ENCODE measurements at places on chromosomes 6 and 20.
A peak's percentile ranks its signal among the peaks of the same experiment; 100 is the strongest.

DNA sequence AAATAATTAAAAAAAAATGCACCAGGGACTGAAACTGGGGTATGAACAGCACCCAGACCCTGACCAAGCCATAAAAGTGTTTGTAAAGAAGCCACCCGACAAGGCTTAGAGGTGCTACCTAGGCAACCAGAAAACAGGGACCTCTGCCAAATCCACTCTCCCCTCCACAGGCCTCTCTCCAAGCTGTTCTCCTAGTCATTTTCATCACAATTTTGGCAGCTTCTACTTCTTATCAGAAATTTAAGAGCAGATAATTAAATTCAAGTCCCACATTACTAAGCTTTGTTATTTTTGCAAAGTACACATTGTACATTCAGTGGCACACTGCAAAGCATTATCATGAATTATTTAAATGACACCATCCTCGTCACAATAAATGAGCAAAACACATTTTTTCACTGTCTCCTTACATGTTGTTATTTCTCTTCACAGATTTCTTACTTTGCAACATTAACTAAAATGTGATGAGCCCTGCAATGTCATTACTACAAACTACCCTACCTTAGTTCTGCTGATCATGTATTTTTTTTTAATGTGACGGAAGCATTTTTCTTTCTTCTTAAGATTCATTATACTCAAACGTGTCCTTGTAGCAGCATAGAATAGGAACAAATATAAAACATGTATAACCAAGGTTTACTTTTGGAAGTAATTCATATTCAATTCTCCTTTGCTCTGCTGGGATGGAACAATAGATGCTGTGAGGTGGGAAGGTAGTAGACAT lies 38.1 kb downstream of the ECT2L start:
- no peak for DNase-seq

- DNase-seq = no peak
Measured at GRCh38 chr20:24987873-24988835, 4.4 kb downstream of the APMAP start.

GRCh38 chr6:129785047-129785755 lies 75.2 kb upstream of the ARHGAP18 start:
- DNase-seq = no peak

DNA sequence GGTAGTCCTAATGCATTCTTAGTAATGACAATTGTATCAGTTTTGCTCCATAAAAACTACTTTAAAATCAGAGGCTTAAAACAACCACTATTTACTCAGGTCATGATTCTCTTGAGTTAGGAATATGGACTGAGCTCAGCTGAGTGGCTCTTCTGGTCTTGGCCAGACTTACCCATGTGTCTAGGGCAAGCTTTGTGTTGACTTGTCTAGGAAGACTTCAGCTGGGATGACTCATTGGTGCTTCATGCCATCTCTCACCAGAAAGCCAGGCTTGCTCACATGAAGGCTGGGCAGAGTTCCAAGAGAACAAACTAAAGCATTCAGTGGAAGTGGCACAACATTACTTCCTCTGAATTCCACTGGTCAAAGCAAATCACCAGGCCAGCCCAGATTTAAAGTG lies 155.3 kb downstream of the DHX35 start:
- no peak for DNase-seq

DNA sequence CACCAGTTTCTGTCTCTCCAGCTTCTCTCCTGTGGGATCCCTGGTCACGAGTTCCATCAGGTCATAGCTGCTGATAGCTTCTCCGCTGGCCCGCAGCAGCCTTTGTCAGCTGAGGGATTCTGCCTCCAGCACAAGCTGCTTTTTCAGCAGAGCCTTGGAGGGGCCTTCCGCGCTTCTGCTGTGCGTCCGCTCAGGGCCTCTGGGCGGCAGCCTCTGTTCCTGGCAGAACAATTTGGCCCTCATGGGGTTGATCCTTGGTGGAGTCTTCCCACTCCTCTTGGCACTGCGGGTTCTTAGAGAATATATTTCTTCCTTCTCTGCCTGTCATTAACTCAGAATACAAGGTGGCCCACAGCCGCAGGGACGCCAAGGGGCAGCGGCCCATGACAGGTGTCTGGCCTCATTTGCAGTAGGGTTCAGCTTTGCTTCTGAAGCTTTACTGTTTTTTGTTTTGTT lies 158.8 kb downstream of the DTNBP1 start:
- DNase-seq = no peak

DNA sequence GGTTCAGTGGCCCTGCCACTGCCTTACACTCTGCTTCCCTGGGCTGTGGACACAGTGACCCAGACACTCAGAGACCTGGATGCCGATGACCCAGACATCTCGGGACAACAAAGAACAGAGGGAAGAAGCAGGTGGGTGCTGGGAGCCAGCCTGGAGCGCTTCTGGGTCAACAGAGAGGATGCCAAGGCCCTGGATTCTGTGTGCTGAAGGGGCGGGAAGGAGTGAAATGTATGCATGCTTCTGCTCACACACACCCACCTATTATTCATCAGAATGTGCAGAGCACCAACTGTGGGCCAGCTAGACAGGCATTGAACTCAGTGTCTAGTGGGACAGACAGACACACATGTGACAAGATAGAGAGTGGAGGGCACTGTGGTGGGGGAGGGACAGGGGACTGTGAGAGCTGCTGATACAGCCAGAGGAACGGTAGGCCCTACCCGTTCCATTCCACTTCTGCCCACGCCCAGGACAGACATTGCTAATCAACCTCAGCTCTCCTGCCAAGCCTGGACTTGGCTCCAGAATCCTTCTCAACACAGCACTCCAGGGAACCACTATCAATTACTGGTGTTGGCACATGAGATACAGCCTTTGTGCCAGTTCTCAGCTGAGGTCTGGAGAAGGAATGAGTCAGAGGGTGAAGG lies 20.2 kb downstream of the KCNK15 start:
- no peak for DNase-seq

DNA sequence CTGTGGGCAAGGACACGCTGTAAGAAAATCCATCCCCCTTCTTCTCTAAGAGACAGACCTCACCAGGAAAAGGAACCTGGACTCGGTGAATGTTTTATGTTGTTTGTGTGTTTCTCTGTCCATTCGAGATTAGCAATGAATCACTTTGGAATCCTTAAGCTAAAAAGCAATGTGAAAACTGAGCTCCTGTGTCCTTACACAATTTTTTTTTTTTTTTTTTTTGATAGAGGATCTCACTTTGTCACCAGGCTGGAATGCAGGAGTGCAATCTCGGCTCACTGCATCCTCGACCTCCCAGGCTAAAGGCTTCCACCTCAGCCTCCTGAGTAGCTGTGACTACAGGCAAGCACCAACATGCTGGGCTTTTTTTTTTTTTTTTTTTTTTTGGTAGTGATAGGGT lies 32.1 kb downstream of the BFSP1 start:
- DNase-seq = no peak

- DNase-seq = no peak
Measured at GRCh38 chr6:4323322-4323721, 187.9 kb upstream of the ECI2 start.

DNA sequence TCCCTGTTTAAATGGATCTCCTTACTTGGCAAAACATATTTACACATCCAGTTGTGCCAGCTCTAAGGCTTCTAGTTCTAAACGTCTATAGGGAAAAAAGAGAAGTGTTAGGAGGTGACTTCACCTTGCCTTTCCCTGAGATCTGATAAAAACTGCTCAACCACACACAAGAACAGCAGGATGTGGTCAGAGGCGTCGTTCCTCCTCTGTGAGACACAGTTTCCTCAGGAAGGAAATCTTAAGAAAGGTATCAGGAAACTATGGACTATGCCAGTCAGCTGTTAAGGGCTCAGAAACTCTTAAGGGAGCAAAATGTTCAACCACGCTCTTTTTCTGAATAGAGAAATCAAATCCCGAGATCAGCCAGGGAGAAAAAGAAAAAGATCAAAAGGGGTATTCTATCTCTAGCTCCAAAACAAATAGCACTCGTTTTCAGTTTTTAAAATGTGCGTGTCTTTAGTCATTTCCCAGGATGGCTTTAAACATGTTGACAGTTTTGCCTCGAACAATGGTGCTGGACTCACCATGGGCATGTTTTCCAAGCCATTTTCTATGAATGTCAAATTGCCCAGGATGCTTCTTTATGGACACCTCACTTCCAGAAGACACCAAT lies 154.5 kb downstream of the HACE1 start:
- peak; percentile 43 for DNase-seq

- DNase-seq = no peak
Measured at GRCh38 chr6:1581120-1581991, 28.4 kb upstream of the FOXC1 start.

GRCh38 chr20:44942264-44942973 lies 17.8 kb downstream of the TOMM34 start:
- DNase-seq = no peak

DNA sequence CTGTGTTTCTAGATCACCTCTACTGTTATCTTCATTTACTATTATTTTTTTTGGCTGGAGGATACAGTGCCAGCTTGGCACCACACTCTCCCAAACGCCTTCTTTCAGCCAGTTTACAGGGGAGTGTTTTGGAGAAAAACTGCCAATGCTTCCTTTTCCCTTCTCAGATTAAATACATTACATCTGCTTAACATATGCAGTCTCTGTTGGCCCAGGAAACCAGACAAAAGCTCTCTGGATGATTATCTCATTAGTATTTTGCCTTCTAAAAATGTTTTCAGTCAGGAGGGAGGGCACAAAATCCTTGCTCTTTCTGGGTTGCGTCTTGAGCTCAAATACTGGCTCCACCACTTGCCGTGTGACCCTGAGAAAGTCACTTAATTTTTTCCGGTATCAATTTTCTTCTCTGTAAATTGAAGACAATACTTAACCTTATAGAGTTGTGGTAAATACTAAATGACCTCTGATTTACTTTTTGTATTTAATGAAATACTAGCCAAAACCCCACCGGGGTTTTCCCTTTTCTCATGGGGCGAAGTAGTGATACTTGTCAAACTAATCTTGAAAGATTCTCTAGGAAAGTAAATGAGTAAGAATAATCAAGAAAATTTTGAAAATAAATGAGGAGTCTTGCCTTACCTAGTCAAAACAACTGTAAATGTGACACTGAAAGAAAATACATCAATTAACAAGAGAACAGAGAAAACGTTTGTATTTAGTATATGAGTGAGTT lies 146.2 kb downstream of the MMS22L start:
- no peak for DNase-seq

- DNase-seq = peak; percentile 66
Measured at GRCh38 chr20:43975096-43975768, 60.6 kb downstream of the TOX2 start.

- DNase-seq = no peak
Measured at GRCh38 chr6:139903411-139904157, 529.1 kb upstream of the CITED2 start.

DNA sequence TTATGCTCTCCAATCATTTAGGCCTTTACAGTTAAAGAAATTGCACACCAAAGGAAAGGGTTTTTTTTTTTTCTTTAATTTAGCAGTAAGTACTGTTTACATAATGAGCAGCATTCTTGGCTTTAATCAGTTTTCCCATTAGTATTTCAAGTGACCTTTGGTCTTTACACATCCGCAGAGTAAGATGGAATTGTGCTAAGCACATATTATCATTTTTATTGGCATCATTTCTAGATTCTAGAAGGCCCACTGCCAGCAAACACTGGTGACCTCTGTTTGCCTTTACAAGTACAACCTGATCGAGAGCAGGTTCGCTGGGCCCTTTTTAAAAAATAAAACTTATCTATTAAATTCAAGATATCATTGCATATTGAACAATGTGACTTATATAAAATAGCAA lies 104.3 kb downstream of the ADGRG6 start:
- DNase-seq = no peak

GRCh38 chr6:122800906-122801305 lies 11.8 kb downstream of the SMPDL3A start:
- DNase-seq = no peak

- no peak for DNase-seq
Measured at GRCh38 chr6:28139860-28140543, 1.7 kb upstream of the ZKSCAN8 start.

DNA sequence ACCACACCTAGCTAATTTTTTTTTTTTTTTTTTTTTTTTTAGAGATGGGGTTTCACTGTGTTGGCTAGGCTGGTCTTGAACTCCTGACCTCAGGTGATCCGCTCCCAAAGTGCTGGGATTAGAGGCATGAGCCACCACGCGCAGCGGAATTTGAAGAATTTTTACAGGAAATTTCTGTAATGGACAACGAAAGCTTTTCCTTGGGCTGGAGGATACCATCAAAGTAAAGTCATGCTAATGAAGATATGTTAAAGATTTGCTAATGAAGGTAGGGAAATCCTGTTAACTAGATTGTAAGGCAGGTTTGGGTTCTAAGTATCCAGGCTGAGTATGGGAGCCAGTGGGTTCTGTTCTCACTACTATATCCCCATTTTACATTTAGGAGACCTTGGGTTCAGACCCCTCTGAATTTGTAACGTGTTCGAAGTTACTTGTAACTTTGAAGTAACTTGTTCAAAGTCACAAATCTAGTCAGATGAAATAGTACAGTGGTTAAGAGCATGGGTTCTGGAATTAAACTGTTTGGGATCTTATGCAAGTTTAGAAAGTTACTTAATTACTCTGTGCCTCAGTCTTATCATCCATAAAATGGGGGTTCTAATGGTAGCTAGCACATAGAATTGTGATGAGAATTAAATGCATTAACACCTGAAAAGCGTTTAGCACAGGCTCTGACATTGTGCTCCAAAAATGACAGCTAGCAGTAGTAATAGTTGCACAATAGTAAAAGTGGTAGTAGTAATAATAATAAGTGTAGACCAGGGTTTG lies 123.4 kb upstream of the GPR6 start:
- no peak for DNase-seq

- DNase-seq = no peak
Measured at GRCh38 chr6:117441824-117442264, 16.1 kb upstream of the ROS1 start.

DNA sequence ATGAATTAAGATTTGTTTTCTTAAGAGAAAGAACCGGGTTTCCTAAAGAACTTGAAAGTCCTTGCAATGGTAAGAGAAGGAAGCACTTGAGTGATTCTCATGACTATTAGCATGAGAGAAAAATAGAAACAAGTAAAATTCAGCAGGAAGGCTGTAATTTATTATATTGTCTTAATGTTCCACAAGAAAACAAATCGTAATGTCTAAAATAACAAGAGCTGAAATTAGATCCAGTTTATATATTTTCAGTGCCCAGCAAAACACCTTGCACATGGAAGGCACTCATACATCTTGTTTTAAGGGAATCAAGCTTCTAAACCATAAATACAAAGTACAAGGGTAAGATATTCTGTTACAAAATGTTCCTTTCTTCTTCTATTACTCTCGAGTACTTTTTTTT lies 229.4 kb upstream of the PLN start:
- no peak for DNase-seq
